ENCODE measurements at places on chromosomes 3 and 15. TPM values are rescaled to one million over a fixed set of nuclear protein-coding genes. Genes with fewer than 3 reads are reported as not detected.

ARPIN gene
- not detected for total RNA-seq

CATSPER2 gene
- 4.0 TPM for total RNA-seq

CHST2 gene
- 1.1 TPM for total RNA-seq

NPAP1 gene
- not detected for total RNA-seq

SMCO1 gene
- total RNA-seq: not detected

Data from activated naive CD4-positive, alpha-beta T cell treated with anti-CD3 and anti-CD28 coated beads, Interleukin-2, amount 10 ng/mL, durations not matched to agents 5 hours and 36 hours (primary cell).